ENCODE measurements at places on chromosomes 6 and 20.

- peak; percentile 42 for DNase-seq
Observed at GRCh38 chr6:153032255-153032882, 29.9 kb upstream of the MTRF1L start.

- peak; percentile 42 for DNase-seq
Observed at GRCh38 chr6:54717849-54718455, 128.6 kb upstream of the FAM83B start.

DNA sequence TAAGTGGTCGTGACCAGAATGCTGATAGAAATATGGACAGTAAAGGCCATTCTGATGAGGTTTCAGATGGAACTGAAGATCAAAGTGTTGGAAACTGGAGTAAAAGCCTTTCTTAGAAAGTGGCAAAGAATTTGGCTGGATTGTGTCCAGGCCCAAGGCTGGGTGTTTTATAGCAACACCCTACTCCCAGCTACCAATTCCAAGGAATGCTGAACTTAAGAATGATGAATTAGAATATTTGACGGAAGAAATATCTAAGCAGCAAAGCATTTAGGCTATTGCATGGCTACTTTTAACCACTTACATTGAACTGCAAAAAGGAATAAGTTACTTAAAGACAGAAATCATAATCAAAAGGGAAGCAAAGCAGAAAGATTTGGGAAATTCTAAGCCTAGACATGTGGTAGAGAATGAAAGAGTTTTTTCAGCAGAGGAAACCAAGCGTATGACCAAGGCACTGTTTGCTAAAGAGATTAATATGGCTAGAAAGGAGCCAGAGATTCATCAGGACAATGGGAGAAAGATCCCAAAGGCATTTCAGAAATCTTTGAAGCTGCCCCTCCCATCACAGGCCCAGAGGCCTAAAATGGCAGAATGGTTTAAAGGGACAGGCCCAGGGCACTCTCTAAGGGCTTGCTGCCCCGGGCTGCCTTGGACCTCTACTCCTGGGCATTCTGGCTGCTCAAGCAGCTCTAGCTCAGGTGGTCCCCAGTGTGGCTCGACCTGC, 25.8 kb downstream of the SDHAF4 start:
- no peak for DNase-seq

GRCh38 chr20:10504994-10505730, 70.1 kb downstream of the SLX4IP start:
- DNase-seq, result peak; percentile 65

GRCh38 chr6:99236010-99236409, 113.5 kb downstream of the FAXC start:
- no peak for DNase-seq

- no peak for DNase-seq
Observed at GRCh38 chr6:251920-252319, 40.4 kb upstream of the DUSP22 start.

GRCh38 chr20:19207541-19207940, 4.9 kb upstream of the SLC24A3 start:
- no peak for DNase-seq

DNA sequence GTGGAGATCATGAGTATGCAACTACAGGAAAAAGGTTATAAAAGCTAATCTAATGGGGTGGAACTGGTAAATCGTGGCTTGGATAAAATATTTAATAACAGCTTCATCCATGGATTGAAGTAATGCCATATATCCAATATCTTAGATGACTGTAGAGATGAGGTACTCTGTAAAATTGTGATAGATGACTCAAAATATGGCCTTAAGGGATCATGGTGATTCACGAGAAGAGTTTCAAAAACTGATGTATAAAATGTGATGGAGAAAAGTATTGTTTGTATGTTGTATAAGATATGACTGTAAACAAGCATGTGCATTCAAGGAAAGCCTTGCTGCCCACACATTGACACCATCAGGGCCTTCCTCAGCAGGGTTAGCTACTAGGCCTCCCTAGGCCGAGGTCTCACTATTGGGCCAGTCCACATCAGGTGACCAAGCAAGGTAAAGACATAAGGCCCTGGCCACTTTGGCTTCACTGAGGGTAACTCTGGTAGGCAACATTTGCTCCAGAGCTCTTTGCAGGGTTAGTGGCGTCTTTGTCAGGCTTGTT, 17.7 kb upstream of the CCN6 start:
- DNase-seq, result no peak
